ENCODE measurements at places on chromosomes 3 and 15.

- no peak for DNase-seq
Observed at GRCh38 chr3:44482721-44483120, 5.3 kb upstream of the ZNF445 start.

GRCh38 chr3:59981377-59981776, 931.6 kb upstream of the CFAP20DC start:
- DNase-seq, result no peak

DNA sequence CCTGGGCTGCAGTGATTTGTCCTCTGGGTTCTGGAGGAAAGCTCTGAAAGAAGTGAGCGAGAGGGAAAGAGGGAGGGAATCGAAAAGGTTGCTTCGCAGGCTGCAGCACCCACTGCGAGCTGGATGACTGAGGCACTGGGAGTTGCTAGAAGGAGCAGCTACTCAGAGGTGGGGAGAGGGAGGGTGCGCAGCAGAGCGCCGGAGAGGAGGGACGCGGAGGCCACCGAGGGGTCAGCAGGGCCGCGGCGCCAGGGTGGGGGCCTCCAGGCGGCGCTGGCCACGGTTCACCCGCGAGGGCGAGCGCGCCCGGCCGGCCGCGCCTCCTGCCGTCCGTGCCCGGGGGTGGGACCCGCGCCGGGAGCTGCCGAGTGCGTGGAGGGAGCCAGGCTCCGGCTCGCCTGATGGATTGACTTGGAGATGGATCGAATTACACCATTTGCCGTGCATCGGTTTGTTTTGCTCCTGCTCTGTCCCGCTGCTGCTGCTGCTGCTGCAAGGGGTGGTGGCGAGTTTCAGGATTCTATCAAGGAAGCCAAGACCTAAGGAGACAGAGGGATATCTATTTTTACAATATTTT, at the start of gene SEMA6D:
Gene SEMA6D (plus strand): TSS at position 470 of the 577 bp plus-strand sequence. CDS start 42,294 bp downstream, outside the sequence.
- DNase-seq, result no peak

GRCh38 chr3:144499001-144499930, 527.6 kb downstream of the DIPK2A start:
- no peak for DNase-seq

DNA sequence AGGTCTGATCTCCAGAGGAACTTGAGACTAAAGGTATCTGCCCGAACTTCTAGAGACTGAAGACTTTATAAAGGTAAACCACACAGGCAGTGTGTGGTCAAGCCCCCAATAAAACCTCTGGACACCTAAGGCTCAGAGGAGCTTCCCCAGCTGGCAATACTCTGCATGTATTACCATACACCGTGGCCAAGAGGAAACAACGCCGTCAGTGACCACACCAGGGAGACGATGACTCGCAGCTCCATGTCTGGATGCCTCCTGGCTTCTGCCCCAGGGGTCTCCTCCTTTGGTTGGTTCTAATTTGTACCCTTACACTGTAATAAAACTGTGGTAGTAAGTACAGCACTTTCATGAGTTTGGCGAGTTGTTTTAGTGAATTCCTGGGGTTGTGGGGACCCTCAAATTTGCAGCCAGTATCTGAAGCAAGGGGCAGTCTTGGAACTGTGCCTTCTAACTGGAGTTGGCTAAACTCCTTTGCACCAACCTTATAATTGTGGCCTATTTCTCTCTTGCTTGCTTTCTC, 32.1 kb upstream of the BCL2L10 start:
- no peak for DNase-seq

DNA sequence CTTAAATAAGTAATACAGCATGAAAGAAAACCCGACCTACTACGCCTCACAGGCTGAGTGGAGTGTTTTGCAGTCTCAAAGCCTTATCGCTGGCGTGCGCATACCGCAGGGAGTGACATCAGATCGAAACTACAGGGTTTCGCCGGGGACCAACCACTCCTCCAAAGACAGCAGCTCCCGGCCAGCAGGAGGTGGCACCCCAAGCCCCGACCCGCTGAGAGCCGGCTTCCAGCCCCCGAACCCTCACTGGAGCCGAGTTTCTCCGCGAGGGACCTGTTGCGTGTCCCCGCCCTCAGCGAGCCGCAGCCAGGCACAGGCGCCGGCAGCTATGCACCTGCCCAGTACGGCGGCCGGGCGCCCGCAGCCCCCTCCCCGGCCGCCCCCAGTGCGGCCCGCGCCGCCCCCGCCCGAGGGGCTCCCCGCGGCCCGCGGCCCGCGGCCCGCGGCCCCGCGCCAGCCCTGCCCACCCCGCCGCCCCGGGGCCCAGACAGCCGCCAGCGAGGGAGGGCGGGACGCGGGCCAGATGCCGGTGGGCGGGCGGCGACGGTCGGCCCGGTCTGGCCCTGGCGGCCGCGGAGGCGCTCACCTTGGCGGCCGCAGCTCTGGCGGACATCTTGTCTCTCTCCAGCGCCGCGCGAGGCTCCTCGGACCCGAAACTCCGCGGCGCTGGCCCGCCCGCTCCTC, 710 bp downstream of the TJP1 start:
- DNase-seq, result no peak
